ENCODE measurements at places on chromosomes 1 and 21.

GRCh38 chr1:12180315-12180714 is 13.5 kb downstream of the TNFRSF1B start:
- no peak for DNase-seq

DNA sequence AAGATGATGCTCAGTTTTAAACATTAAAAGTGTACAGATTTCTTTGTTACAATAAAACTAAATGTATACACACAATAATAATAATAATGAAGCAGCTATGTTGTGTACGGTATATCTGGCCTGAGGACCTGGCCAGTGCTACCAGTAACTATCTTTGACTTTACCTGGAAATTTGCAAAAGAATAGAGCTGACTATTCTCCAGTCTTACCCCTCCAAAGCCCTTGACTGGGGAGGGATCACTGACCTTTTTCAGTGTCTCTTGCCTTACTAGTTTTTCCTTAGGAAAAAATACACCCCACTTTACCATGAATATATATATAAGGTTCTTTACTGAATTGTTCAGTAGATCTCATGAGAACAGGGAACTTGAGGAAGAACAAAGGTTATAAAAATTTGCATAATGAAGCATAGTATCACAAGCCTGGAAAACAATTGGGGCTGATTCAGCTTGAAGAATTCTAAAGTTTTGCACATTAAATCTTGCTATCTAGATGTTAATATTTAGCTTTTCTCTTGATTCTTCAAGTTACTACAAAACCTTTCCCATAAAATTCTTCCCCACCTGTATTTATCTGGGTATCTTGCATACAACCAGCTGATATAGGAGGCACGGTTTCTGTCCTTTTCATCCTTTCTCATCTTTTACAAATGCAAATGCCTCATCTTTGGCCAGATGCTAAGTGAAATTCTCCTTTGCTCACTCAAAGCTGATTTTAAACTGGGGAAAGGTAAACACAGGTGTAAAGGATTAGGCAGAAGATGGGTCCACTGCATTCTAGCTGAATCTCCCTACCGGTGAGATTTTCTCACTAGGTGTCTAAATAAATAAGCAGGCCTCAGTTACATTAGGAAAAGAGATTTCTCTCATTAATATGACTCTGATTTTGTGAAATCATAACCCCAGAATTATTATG is 25.0 kb upstream of the SLAMF1 start:
- DNase-seq = no peak

DNA sequence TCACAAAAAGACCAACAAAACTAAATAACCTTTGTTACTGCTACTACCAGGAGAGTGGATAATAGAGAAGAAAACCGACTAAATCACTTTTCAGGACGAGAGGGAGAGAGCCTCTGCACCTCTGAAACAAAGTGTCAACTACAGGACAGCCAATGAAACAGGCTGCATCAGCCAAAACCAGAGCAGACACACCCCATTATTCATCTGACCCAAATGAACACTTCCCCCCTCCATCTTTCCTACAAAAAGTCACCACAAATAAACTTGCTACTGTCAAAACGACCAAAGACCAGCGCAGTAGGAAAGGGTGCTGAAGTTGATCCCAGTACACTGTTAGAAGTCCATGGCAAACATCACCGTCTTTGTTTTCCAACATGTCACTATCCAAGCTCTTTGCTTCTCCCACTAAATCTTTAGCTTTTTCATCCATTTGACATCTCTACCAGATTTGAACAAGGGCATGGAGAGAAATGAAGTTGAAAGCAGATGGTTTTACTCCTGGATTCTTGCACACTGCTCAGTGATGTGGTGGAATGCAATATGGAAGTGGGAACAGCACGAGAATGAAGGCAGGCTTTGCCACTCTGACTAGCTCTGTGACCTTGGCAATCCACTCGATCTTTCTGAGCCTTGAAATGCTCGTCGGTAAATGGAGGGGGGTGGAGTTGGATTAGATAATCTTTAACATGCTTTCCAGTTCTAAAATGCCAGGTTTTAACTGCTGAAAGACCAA is 20.5 kb downstream of the DSTYK start:
- no peak for DNase-seq

GRCh38 chr1:170215072-170215885 is 69.5 kb downstream of the NTMT2 start:
- DNase-seq = no peak

DNA sequence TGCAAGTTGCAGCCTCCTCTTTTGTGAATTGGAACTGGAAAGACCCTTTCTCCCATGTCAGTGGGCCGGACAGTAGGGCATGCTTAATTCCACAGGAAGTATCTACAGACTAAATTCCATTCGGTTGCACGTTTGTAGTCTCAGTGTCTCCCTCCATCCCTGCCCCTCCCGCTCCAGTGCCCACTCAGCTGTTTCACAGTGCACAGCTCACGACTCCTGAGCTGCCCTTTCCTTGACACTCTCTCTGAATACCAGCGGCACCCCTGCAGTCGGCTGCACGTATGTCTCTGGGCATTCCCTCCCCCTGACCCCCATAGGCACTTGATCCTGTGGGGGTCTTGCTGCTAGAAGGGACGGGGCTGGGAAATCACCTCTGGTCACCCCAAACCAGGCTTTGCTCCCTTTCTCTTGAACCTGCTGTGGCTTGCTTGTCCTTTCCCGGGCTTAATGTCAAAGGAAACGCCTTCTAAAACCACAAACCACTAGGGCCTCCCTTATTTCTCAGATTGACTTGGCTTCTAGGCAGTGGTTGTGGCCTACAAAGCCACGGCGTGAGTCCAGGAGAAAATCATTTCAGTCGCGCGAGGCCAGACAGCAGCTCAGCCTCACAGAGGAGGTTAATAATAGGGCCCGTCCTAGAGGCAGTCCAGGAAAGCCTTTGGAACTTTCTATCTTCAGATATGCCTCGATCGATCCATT is 365.3 kb upstream of the PROX1 start:
- no peak for DNase-seq

GRCh38 chr1:175408986-175409385 is 216.4 kb upstream of the KIAA0040 start:
- no peak for DNase-seq

DNA sequence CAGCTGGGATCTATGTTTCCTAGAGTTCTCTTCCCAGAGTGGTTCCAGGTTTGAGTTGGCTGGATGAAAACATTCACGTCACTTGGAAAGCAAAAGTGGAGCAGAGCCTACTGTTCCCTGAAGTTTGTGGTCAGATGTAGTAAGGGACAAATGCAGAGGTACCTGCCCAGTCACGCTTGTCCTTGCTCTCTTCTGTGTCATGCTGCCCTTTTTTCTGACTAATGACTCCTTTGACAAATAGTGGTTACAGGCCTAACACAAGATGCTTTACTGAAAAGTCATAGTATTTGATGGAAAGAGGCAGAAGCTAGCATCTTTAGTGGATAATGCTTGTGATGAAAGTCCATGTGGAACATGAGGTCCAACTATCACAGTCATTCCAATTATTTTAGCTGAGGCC is 881.4 kb upstream of the B3GALT2 start:
- no peak for DNase-seq

GRCh38 chr1:173410133-173410793 is 66.9 kb upstream of the PRDX6 start:
- DNase-seq = no peak

DNA sequence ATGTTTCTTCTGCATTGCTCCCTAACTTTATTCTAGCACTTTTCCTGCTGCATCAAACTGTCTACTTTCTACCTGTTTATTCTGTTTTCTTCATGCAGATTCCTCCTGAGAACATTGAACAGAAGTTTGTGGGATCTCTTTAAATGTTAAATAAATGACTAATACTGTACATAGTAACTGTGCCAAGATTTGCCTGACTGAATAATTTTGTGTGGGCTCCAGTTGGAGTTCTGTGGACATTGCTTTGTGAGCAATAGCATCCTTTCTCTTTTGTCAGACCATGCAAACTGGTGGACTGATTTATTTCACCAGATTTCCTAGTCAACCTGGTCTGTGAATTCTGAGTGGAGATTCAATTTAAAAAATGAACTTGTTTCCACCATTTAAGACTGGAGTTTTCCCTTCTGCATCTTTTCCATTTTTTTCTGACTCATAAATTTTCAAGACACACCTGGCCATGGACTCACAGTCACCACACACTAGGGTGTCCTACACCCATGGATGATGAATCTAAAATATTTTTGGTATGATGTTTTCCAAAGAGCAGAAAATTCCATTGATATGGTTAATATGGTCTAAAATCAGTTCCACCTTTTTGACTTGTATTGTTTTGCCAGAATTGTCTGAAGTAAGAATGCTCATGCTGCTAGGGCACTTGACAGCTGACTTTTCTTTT is 140.7 kb upstream of the SPAG17 start:
- DNase-seq = no peak

DNA sequence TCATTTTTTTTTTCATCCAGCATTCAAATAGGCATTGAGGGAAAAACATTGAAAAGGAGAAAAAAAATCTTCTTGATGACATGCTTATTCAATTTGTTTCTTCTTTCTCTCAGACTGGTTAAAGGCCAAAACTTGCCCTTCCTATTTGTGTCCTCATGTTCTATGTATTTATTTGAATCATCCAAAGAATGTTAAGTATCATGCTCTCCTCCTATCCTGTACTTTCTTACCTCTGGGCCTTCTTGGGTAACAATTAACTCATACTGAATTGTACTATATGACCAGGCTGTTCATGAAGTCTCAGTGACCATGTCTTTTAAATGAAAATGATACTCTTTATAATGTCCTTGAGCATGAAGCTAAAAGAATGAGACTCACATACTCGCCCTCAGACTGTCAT is 36.5 kb upstream of the DENND1B start:
- no peak for DNase-seq

- DNase-seq = no peak
These were observed 36.6 kb downstream of the ITPKB start for GRCh38 chr1:226702318-226702956.

- DNase-seq = no peak
These were observed 20.6 kb downstream of the CDA start for GRCh38 chr1:20609541-20609940.

DNA sequence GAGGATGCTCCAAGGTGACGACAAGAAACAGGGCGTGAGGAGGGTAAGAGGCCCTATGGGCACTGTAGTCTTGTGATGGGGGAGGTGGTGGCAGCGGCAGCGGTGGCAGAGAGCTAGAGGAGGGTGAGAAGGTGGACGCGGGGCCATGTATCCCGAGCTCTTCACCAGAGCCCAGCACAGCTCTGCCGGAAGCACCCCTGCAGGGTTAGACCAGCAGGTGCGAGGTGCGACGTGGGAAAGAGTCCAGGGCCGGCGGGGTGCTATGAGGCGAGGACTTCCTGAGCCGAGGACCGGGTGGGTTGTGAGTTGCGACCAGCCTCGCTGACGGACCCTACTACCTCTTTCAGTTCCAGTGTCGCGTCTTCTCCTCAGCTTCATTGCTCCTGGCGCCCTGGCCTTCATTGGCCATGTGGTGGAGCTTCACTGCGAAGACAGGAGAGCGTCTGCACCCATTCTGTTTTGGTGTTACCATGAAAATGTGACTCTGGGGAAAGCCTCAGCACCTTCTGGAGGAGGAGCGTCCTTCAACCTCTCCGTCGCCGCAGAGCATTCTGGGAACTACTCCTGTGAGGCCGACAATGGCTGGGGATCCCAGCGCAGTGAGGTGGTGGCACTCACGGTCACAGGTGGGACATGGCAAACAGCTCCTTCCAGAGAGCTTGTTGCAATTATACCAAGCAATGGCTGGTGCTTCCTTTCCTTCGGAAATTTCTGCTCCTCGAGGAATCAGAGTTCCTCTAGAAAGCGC is 67.9 kb upstream of the KIRREL1 start:
- DNase-seq = no peak

GRCh38 chr21:20882462-20883407 is 115.5 kb upstream of the NCAM2 start:
- no peak for DNase-seq

Data from CD4-positive, alpha-beta T cell treated with Interleukin-17A for 4 hours (primary cell).